Esophagus squamous epithelium (tissue), 5 donors: ENCODE measurements at places on chromosomes 11 and 22.

DNA sequence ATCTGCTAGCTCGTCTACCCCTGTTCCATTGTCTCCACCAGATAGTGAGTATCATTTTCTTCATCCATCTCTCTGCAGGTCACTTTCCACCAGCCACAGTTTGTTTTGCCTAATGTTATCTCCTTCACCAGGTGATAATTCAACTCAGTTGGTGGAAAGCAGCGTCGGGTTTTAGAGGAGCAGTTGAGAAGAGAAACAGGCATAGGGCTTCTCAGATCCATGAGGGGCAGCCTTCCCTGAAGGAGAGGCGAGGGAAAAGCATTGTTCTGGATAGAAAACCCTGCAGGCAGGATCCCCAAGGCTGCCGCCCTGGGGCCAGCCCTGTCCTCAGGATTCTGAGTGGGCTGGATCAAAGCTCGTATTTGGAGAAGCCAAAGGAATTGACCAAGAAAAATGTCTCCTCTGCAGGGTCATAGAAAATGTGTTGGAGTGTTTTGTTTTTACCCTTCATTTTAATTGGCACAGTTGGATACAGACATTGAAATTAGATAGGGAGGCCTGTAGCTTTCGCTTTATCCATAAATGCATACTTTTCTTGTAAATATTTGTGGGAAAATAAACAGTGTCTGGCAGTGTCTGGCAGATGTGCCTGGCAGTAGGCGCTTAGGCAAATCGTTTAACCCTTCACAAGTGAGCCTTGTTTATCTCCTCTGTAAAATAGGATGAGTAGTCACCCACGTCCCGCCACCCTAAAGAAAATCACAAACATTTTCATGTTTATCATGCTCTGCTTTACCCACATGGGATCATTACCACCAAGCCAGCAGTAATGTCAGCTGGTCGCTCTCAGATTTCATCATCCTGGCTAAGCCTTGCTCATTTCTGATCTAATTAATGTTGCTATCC lies 73.4 kb upstream of the TTC12 start:
- H3K4me3 ChIP-seq: no peak overlapping the region
- no peaks in the 10 kb centered on the region for H3K27me3 ChIP-seq
- no peaks in the 10 kb centered on the region for H3K4me1 ChIP-seq
- no peaks in the 10 kb centered on the region for H3K36me3 ChIP-seq

DNA sequence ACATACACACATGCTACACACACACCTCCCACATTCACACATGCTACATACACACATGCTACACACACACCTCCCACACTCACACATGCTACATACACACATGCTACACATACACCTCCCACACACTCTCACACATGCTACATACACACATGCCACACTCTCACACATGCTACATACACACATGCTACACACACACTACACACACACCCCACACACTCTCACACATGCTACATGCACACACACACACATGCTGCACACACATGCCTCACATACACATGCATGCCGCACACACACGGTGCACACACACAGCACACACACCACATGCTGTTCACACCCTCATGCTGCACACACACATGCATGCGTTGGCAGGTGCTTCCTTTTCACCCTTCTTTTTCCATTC lies 495.4 kb downstream of the NTM start:
- no peaks in the 10 kb centered on the region for H3K36me3 ChIP-seq
- H3K27ac ChIP-seq: no peak overlapping the region
- no peaks in the 10 kb centered on the region for H3K4me1 ChIP-seq
- no peaks in the 10 kb centered on the region for H3K27me3 ChIP-seq
- no peak overlapping the region for H3K4me3 ChIP-seq
- DNase-seq: no peak

GRCh38 chr11:73400293-73400692 lies 24.1 kb downstream of the RELT start:
- no peak for DNase-seq
- H3K4me1 ChIP-seq: no peaks in the 10 kb centered on the region
- H3K27ac ChIP-seq: no peak overlapping the region
- no peaks in the 10 kb centered on the region for H3K27me3 ChIP-seq
- no peak overlapping the region for H3K4me3 ChIP-seq
- no peaks in the 10 kb centered on the region for H3K36me3 ChIP-seq

DNA sequence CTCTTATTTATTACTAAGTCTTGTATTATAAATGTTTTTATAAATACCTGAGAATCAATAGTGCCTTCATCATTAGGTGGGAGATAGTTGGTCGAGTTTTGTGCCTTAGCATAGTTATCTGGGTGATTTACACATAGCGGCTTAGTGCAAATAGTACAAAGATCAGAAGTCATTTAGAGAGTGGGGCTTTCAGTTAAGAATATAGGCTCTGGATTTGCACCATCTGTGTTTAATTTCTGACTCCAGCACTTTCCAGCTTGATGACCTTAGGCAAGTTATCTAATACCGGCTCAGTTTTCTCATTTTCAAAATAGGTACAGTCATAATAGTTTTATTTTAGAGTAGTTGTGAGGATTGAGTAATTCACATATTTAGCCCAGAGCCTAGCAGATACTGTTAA lies 26.4 kb downstream of the PDE3B start:
- H3K36me3 ChIP-seq: no peaks in the 10 kb centered on the region
- H3K27ac ChIP-seq: no peak overlapping the region
- no peaks in the 10 kb centered on the region for H3K4me1 ChIP-seq
- H3K27me3 ChIP-seq: no peaks in the 10 kb centered on the region
- DNase-seq: no peak

DNA sequence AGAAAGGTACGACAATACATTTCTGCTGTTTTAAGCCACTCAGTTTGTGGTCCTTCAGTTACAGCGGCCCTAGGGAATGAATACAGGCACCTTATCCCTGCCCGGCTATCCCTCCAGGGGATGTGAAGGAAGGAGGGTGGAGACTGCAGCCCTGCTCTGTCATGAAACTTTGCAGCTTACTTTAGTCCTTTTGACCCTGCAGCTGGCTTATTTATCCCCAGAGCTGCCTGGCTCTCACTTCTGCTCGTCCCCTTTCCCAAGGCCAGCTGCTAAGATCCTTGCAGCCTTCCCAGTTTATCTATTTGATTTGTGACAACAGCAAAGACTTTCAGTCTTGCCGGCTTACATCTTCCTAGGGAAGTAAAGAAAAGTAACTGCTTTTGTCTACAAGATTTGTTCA lies 55.2 kb downstream of the SC5D start:
- H3K27me3 ChIP-seq: peaks cover 12% of the 10 kb centered on the region
- no peak for DNase-seq
- no peak overlapping the region for H3K4me3 ChIP-seq
- no peaks in the 10 kb centered on the region for H3K36me3 ChIP-seq
- H3K4me1 ChIP-seq: no peaks in the 10 kb centered on the region

GRCh38 chr11:124199702-124200101 lies 16.6 kb downstream of the OR10D3 start:
- no peaks in the 10 kb centered on the region for H3K27me3 ChIP-seq
- H3K36me3 ChIP-seq: no peaks in the 10 kb centered on the region
- no peaks in the 10 kb centered on the region for H3K4me1 ChIP-seq
- H3K27ac ChIP-seq: no peak overlapping the region

DNA sequence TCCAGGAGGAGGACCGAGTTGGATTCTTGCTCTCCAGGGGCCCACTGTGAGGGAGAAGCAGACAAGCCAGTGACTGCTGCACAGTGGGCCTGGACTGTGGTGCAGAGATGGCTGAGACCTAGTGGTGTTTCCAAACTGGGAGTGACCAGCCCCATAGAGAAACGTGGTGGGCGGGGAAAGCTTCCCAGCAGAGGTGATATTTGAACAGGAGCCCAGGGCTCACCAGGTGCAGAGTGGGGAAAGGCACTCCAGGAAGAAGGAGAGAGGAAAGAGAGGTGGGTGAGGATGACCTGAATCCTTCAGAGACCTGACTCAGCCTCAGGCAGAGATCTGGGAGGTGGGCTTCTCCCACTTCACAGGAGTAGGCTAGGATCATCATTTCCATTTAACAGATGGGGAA lies 52.1 kb upstream of the RASD2 start:
- no peak overlapping the region for H3K27ac ChIP-seq
- DNase-seq: no peak
- H3K4me1 ChIP-seq: no peaks in the 10 kb centered on the region

GRCh38 chr22:35070451-35071093 lies 4.6 kb downstream of the ISX start:
- H3K4me1 ChIP-seq: no peaks in the 10 kb centered on the region
- no peaks in the 10 kb centered on the region for H3K36me3 ChIP-seq
- no peak overlapping the region for H3K27ac ChIP-seq
- H3K27me3 ChIP-seq: no peaks in the 10 kb centered on the region
- H3K4me3 ChIP-seq: no peak overlapping the region

DNA sequence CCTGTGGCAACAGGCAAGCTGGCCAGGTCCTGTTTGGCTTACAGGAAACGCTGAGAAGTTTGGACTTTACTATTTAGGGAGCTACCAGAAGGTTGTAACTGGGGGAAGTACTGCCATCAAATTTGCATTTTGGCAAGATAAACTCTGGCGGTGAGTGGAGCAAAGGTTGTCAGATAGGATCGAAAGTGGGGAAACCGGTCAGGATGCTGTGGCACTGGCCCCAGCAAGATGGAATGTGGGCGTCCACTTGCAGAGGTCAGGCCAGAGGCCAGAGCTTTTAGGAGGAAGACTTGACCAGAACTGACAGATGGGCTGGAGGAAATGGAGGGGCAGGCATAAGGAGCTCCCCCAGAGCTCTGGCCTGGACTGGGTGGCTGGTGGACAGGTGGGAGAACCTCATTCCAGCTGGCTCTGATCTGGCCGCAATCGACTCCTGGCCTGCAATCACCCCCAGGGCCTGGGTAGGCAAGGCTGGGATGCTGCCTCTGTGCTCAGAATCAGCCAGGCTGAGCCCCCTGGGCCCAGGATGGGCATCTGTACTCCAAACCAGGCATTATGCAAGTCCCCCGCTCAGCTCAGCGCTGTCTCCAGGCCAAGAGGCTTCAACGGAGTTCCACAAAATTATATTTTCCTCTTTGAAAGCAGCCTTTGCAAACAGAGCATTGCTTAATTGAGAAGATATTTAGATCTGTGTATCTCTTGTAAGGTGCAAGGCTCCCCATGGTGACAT lies 178.3 kb upstream of the NECTIN1 start:
- no peaks in the 10 kb centered on the region for H3K27me3 ChIP-seq
- peaks cover 69% of the 10 kb centered on the region for H3K4me1 ChIP-seq
- no peaks in the 10 kb centered on the region for H3K36me3 ChIP-seq
- DNase-seq: no peak
